ENCODE measurements at places on chromosomes 2 and 18. TPM values are rescaled to one million over a fixed set of nuclear protein-coding genes. Genes with fewer than 3 reads are reported as not detected.

The SERPINB2 gene
- 1.9 TPM for total RNA-seq

The RAB6C gene
- not detected for total RNA-seq

The CDKL4 gene
- 0.23 TPM for total RNA-seq

The FOXI3 gene
- 0.17 TPM for total RNA-seq

The PJVK gene
- 0.58 TPM for total RNA-seq

The EVA1A gene
- total RNA-seq, result 67.0 TPM

The LIMS4 gene
- 2.0 TPM for total RNA-seq

The DQX1 gene
- not detected for total RNA-seq

The LIMS3 gene
- 1.7 TPM for total RNA-seq

The ADCYAP1 gene
- not detected for total RNA-seq

The SULT1C4 gene
- 50.1 TPM for total RNA-seq

The MOGAT1 gene
- not detected for total RNA-seq

The GPBAR1 gene
- total RNA-seq, result 1.0 TPM

The GNAL gene
- total RNA-seq, result 3.2 TPM

The LYG2 gene
- not detected for total RNA-seq

The TWIST2 gene
- 1.8 TPM for total RNA-seq

The MYO5B gene
- total RNA-seq, result 48.4 TPM

The CFAP221 gene
- not detected for total RNA-seq

The INHBB gene
- total RNA-seq, result 0.87 TPM

The UBXN2A gene
- 13.4 TPM for total RNA-seq

The REG3G gene
- total RNA-seq, result not detected

The VAPA gene
- 137 TPM for total RNA-seq

The FIGN gene
- total RNA-seq, result 7.7 TPM

The CREG2 gene
- total RNA-seq, result not detected

The RUFY4 gene
- total RNA-seq, result not detected
